Suprapubic skin (tissue), 4 donors: ENCODE measurements at places on chromosomes 3 and 15.

DNA sequence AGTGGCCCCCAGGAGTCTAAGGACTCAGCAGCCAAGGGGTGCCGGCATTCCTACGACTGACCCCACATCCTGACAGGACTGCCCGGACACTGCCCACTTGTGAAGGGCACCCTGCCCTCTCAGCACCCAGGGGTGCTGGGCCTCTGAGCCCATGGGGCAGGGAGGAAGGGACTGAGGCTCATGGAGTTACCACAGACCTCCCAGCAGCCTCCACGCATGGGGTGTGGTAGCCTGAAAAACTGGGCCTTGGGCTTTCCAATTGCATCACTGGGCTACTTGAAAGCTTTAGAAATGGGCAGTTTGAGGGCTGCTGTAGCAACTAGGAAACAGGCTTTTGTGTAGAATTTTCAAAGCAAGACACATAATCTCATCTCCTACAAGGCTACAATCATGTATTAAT is 13.2 kb downstream of the TKT start:
- H3K27ac ChIP-seq, result no peak overlapping the region
- no peak overlapping the region for H3K4me3 ChIP-seq
- peaks cover 44% of the 10 kb centered on the region for H3K36me3 ChIP-seq
- H3K27me3 ChIP-seq, result no peaks in the 10 kb centered on the region
- no peak for DNase-seq

- H3K27me3 ChIP-seq, result no peaks in the 10 kb centered on the region
- DNase-seq, result no peak
- no peaks in the 10 kb centered on the region for H3K36me3 ChIP-seq
- no peaks in the 10 kb centered on the region for H3K4me1 ChIP-seq
These were observed 474.3 kb downstream of the RSL24D1 start for GRCh38 chr15:54722342-54722986.

- H3K36me3 ChIP-seq, result no peaks in the 10 kb centered on the region
- peaks cover 9% of the 10 kb centered on the region for H3K4me1 ChIP-seq
- no peak overlapping the region for H3K27ac ChIP-seq
- no peak overlapping the region for H3K4me3 ChIP-seq
- H3K27me3 ChIP-seq, result no peaks in the 10 kb centered on the region
These were observed 99.9 kb downstream of the THRB start for GRCh38 chr3:24394754-24395153.

GRCh38 chr15:72554471-72555425 is 80.6 kb downstream of the ARIH1 start:
- no peak overlapping the region for H3K27ac ChIP-seq
- H3K36me3 ChIP-seq, result peaks cover 23% of the 10 kb centered on the region
- no peak for DNase-seq

DNA sequence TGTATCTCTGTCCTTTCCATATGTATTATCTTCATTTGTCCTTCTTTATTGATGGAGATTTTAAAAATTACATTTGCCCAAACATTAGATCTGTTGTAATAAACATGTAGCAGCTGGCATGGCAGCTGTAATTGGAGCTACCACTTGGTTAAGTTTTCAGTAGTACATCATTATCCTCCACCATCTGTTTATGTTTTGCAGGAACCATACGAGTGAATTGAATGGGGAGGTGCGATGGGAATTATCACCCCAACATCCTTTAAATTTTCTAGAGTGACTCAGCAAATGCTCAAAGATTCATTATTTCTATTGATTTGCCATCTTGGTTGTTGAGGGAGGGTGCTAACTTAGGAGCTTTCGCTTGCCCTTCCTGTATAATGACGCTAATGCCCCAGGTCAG is 32.6 kb upstream of the NOX5 start:
- H3K4me3 ChIP-seq, result no peak overlapping the region
- no peaks in the 10 kb centered on the region for H3K36me3 ChIP-seq
- H3K27me3 ChIP-seq, result peaks cover 27% of the 10 kb centered on the region
- H3K27ac ChIP-seq, result no peak overlapping the region

DNA sequence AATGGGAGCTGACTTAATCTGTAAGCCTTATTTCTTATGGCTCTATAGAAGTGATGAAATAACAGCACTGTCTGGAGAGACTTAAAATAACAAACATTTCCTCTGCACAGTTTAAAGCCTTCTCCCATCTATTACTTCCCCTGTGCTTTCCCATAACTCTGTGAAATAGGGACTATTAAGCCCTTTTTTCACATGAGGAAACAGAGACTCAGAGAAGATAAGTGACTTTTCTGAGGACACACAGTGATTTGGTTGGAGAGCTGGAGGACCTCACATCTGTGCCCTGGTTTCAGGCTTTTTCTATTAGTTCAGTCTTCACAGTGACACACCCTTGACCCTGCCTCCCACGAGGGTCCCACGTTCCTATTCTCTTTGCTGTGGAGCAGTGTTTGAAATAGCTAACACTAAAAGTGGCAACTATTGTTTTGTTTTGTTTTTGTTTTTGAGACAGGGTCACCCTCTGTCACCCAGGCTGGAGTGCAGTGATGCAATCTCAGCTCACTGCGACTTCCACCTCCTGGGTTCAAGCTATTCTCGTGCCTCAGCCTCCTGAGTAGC is 82.9 kb downstream of the ST6GAL1 start:
- no peaks in the 10 kb centered on the region for H3K27me3 ChIP-seq
- no peaks in the 10 kb centered on the region for H3K36me3 ChIP-seq
- no peak for DNase-seq
- H3K4me3 ChIP-seq, result no peak overlapping the region

GRCh38 chr3:55611121-55611520 is 124.0 kb upstream of the WNT5A start:
- peaks cover 10% of the 10 kb centered on the region for H3K4me1 ChIP-seq
- no peak overlapping the region for H3K27ac ChIP-seq
- no peaks in the 10 kb centered on the region for H3K36me3 ChIP-seq
- H3K27me3 ChIP-seq, result peaks cover 14% of the 10 kb centered on the region
- no peak overlapping the region for H3K4me3 ChIP-seq

- no peak overlapping the region for H3K27ac ChIP-seq
- no peaks in the 10 kb centered on the region for H3K27me3 ChIP-seq
- H3K4me1 ChIP-seq, result no peaks in the 10 kb centered on the region
- DNase-seq, result no peak
- no peak overlapping the region for H3K4me3 ChIP-seq
These were observed 294.3 kb downstream of the THSD4 start for GRCh38 chr15:71409541-71409940.

DNA sequence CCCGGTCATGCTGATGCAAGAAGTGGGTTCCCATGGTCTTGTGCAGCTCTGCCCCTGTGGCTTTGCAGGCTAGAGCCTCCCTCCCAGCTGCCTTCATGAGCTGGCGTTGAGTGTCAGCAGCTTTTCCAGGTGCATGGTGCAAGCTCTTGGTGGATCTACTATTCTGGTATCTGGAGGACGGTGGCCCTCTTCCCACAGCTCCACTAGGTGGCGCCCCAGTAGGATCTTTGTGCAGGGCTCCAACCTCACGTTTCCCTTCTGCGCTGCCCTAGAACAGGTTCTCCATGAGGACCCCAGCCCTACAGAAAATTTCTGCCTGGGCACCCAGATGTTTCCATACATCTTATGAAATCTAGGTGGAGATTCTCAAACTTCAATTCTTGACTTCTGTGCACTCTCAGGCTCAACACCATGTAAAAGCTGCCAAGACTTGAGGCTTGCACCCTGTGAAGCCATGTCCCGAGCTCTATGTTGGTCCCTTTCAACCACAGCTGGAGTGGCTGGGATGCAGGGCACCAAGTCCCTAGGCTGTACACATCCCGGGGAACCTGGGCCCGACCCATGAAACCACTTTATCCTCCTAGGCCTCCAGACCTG is 238.4 kb upstream of the MDFIC2 start:
- no peak overlapping the region for H3K27ac ChIP-seq
- H3K27me3 ChIP-seq, result no peaks in the 10 kb centered on the region
- no peaks in the 10 kb centered on the region for H3K36me3 ChIP-seq
- peak; percentile 81 for DNase-seq

- H3K27me3 ChIP-seq, result no peaks in the 10 kb centered on the region
- H3K36me3 ChIP-seq, result peaks cover 35% of the 10 kb centered on the region
- H3K4me1 ChIP-seq, result no peaks in the 10 kb centered on the region
- H3K4me3 ChIP-seq, result no peak overlapping the region
These were observed 15.7 kb upstream of the TM2D3 start for GRCh38 chr15:101667881-101668280.

- no peaks in the 10 kb centered on the region for H3K4me1 ChIP-seq
- no peak overlapping the region for H3K27ac ChIP-seq
- no peak overlapping the region for H3K4me3 ChIP-seq
- no peaks in the 10 kb centered on the region for H3K36me3 ChIP-seq
- no peaks in the 10 kb centered on the region for H3K27me3 ChIP-seq
These were observed 314.0 kb downstream of the ERC2 start for GRCh38 chr3:56154297-56154696.

DNA sequence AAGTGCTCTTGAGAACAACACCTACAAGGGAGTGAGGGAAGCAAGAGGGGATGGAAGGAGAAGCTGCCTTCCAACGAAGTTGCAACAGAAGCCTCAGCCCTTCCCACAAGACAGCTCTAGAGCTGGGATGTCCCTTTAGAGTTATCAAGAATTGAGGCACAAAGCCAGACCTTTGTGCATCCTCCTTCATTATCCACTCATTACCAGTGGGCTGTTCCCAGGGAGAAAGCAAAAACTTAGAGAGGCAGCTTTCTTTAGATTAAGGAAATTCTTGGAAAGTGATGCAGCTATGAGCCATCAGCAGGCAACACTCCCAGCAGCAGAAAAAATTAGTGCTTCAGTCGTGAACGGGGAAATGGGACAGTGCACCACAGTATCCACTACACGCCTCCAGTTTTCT is 10.6 kb upstream of the CD96 start:
- H3K4me1 ChIP-seq, result no peaks in the 10 kb centered on the region
- no peak for DNase-seq
- no peak overlapping the region for H3K27ac ChIP-seq
- H3K36me3 ChIP-seq, result no peaks in the 10 kb centered on the region
- no peak overlapping the region for H3K4me3 ChIP-seq

DNA sequence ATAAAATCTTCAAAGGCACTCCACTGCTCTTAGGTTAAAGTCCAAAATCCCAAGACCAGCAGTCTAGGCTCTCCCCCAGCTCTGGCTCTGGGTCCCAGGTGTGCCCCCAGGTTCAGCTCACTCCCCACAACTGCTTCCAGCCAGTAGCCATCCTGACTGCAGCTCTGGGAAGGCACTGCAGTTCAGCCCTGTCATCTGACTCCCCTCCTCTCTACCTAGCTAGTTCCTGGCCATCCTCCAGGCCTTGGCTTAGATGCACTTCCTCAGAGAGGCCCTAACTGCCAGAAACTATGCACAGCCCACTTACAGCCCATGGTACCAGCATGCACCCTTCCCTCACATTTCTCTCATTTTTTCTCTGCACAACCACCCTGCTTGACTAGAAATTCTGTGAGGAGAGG is 25.5 kb downstream of the TBC1D2B start:
- H3K27me3 ChIP-seq, result no peaks in the 10 kb centered on the region
- H3K4me3 ChIP-seq, result no peak overlapping the region
- DNase-seq, result no peak
- peaks cover 7% of the 10 kb centered on the region for H3K36me3 ChIP-seq
- H3K4me1 ChIP-seq, result peaks cover 84% of the 10 kb centered on the region

GRCh38 chr3:13200465-13200864 is 127.2 kb upstream of the IQSEC1 start:
- no peak for DNase-seq
- H3K27me3 ChIP-seq, result peaks cover 51% of the 10 kb centered on the region
- H3K4me3 ChIP-seq, result no peak overlapping the region
- H3K4me1 ChIP-seq, result peaks cover 3% of the 10 kb centered on the region
- H3K27ac ChIP-seq, result no peak overlapping the region

- DNase-seq, result no peak
- H3K36me3 ChIP-seq, result no peaks in the 10 kb centered on the region
- H3K27me3 ChIP-seq, result no peaks in the 10 kb centered on the region
- H3K4me1 ChIP-seq, result no peaks in the 10 kb centered on the region
- H3K4me3 ChIP-seq, result no peak overlapping the region
These were observed 32.1 kb upstream of the CLASP2 start for GRCh38 chr3:33750211-33750548.

GRCh38 chr15:57118013-57118799 is 199.8 kb downstream of the TCF12 start:
- peaks cover 31% of the 10 kb centered on the region for H3K4me1 ChIP-seq
- H3K27ac ChIP-seq, result no peak overlapping the region
- H3K4me3 ChIP-seq, result no peak overlapping the region
- no peak for DNase-seq

- H3K27me3 ChIP-seq, result no peaks in the 10 kb centered on the region
- no peak for DNase-seq
- H3K4me3 ChIP-seq, result no peak overlapping the region
- peaks cover 8% of the 10 kb centered on the region for H3K4me1 ChIP-seq
- no peak overlapping the region for H3K27ac ChIP-seq
- H3K36me3 ChIP-seq, result no peaks in the 10 kb centered on the region
These were observed 24.0 kb upstream of the SPTSSB start for GRCh38 chr3:161395115-161396012.

DNA sequence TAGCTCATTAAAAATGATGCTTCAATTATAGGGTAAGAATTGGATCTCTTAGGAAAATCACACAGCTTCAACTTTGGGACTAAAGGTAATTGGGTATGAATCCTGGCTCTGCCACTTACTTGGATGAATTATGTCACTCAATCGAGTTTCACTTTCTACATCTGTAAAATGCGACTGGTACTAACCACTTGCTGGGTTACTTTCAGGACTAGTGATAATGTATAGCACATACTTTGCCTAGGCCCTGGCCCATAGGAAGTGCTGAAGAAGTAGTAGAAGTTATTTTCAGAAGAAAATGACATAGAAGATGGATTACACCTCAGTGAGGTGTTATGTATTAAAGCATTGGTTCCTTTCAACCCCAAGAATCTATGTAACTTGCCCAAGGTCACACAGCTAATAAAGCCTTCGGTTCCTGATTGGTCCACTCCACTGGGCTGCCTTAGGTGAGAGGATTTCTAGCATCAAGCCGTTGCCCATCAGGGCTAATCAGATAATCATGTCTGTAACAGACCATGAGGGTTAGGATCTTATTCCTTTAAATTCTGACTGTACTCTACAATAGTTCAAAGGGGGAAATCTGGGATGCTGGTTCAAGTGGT is 29.4 kb upstream of the AP4E1 start:
- H3K4me1 ChIP-seq, result peaks cover 22% of the 10 kb centered on the region
- DNase-seq, result no peak
- no peak overlapping the region for H3K27ac ChIP-seq
- H3K27me3 ChIP-seq, result no peaks in the 10 kb centered on the region
- no peaks in the 10 kb centered on the region for H3K36me3 ChIP-seq
- no peak overlapping the region for H3K4me3 ChIP-seq

GRCh38 chr3:14876921-14877333 is 58.2 kb downstream of the FGD5 start:
- no peak overlapping the region for H3K4me3 ChIP-seq
- peaks cover 3% of the 10 kb centered on the region for H3K36me3 ChIP-seq
- H3K27me3 ChIP-seq, result no peaks in the 10 kb centered on the region
- peak; percentile 80 for DNase-seq
